ENCODE measurements at places on chromosomes 1 and 21.

- no peak for DNase-seq
Observed at GRCh38 chr21:16912075-16912474, 600.8 kb upstream of the CXADR start.

DNA sequence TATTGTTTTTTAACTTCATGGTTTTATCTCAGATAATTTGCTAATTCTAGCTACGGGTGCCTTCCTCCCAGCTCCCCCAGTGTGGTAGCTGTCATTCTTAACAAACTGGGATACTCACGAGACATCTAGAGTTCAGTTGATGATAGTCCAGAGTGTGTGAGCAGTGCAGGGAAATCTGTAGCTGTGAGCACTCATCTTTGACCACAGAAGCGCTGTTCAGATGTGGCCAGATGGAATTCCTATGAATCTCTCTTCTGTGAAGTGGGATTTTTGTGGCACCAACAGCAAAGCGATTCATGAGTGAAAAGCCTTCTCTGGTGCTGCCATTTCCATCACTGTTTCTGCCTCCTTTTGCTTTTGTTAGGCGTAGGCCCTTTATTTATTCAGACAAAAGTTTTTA is 125.1 kb downstream of the NFIA start:
- DNase-seq: no peak

GRCh38 chr1:14543191-14543840 is 55.2 kb upstream of the KAZN start:
- no peak for DNase-seq

GRCh38 chr1:181676269-181676668 is 193.0 kb downstream of the CACNA1E start:
- no peak for DNase-seq
